NCI-H1092 (cell line): ENCODE measurements at places on chromosomes 3 and 15.
A peak's percentile ranks its signal among the peaks of the same experiment; 100 is the strongest.

- DNase-seq, result no peak
Observed at GRCh38 chr3:115494826-115495225, 128.5 kb upstream of the GAP43 start.

- DNase-seq, result no peak
Observed at GRCh38 chr3:143825513-143825912, 22.8 kb downstream of the SLC9A9 start.

- no peak for DNase-seq
Observed at GRCh38 chr3:193743702-193744047, 150.7 kb downstream of the OPA1 start.

- DNase-seq, result no peak
Observed at GRCh38 chr3:138942271-138942670, 4.7 kb downstream of the FOXL2 start.

- no peak for DNase-seq
Observed at GRCh38 chr3:38151667-38152265, 13.3 kb downstream of the MYD88 start.

- no peak for DNase-seq
Observed at GRCh38 chr3:157094301-157094700, 65.6 kb downstream of the CCNL1 start.

DNA sequence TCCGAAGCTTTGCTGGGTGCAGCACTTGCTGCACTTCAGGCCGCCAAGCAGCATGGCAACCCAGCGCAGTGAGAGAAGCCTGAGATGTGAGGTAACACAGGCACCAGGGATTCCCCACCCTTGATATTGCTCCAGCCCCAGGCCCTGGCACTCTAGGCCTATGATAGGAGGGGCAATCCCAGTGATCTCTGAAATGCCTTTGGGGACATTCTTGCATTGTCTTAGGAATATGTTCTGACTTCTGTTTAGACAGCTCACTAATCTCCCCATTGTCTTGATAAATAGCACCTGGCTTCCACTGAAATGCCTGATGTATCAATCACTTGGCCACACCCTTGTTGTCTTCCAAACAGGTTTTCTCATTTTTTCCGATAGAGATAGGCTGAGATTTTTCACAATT lies 102.8 kb downstream of the SOX14 start:
- DNase-seq, result no peak

- no peak for DNase-seq
Observed at GRCh38 chr3:181793006-181793405, 81.3 kb downstream of the SOX2 start.

DNA sequence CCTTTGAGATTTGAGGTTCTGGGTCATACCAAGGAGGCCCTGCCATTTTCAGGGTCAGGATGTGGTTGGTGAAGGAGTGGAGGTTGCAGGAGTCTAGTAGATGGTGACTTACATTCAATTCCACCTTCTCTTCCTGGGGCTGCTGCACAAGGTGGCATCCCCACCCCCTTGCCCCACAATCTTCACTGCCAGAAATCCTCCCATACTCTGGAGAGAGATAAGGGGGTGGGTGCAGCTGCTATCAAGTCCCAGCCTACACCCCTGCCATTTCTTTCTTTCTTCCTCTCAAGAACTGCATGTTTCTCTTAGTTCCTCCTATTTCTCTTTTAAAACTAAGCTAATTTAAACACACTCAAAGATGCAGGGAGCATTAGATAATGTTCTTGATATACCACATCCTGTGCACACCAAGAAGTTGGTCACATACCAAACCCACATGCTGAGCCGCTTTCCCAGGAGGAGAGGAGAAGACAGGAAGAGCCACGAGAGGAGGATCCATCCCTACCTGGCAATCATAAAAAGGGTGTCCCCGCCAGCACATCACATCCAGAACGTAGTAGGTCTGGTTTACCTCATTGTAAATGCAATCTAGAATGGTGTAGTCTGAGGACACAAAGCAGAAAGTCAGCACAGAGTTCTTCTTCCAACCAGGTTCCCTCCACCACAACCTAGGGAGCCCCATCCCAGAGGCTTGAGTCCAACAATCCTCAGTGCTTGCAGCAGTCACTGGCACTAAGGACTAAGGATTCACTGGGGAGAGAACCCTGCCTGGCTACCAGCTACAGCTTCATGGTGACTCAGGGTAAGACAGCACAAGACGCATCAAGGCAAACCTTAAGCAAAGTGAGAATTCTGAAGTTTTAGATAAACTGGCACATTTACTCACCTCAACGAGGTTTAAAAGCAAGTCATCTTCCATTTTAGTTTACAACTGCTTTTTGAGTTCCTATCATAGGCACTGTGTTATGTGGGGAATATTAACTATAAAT lies 18.5 kb downstream of the SNUPN start:
- no peak for DNase-seq

DNA sequence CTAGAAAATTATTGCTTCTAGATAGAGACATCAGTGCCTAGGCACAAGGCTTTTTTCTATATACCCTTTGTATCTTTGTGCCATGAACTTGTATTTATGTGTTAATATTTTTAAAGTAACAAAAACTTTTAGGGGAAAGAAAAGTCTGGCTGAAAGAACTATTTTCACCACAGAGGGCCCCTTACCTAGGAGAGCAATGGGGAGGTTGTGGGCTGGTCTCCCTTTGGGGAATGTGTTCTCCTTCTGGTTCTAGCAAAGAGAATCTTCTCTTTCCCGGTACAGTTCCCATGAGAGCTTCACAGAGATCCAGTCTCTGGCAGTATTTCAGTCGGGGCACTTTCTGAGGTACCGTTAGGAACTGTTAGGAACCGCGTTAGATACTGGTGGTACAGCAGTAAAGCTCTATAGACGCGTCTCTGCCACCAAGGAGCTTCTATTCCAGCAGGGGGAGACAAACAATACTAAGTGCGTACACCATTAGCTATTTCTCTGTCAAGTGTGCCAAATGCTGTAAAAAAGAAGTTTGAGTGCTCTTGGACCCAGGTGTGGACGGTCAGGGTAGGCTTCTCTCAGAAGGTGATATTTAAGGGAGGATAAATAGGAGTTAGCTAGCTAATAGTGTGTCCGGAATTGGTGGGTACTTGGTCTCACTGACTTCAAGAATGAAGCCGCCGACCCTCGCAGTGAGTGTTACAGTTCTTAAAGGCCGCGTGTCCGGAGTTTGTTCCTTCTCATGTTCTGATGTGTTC lies 4.6 kb upstream of the EPB42 start:
- peak; percentile 20 for DNase-seq

GRCh38 chr15:41490355-41490754 lies 3.3 kb upstream of the ITPKA start:
- DNase-seq, result no peak

GRCh38 chr3:127651516-127652172 lies 21.1 kb upstream of the ABTB1 start:
- no peak for DNase-seq

- DNase-seq, result peak; percentile 24
Observed at GRCh38 chr3:52774901-52775864, 2.2 kb upstream of the ITIH1 start.

DNA sequence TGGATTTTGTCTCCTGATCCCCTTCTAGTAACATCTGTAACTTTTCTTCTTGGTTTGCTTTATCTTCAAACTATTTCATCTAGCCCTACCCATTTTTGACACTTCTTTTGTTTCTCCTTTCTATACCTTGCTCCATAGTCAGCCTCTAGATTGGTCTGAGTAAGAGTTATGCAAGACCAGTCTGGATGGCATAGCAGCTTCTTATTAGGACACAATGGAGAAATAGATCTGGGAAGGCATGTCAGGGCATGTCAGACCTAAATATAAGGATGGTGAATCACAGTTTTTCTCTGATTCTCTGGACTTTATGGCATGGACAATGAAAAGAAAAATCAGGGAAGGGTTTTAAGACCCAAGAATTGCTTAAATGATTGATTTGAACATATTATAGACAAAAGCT lies 452.5 kb downstream of the RAP2B start:
- DNase-seq, result no peak
